T-cell (primary cell): ENCODE measurements at places on chromosomes 6 and 20.

GRCh38 chr6:104484626-104485025, 375.1 kb downstream of the HACE1 start:
- DNase-seq = no peak

DNA sequence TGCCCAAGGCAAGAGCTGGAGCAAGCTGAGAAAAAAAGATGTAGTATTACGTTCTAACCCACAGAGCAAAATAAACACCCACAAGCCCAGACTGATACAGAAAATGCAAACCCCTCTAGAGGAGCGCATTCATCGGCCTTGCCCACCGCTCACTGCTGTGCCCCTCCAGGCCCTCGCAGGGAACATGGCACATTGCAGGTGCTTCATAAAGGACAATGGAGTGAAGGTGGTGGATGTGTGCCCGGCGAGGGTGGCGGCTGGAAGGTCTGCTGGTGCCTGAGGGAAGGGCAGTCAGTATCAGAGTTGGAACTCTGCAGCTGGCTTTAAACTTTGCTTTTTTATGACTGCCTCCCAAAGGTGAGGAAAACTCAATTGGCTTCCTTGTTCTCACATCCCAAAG, 18.5 kb upstream of the IRF4 start:
- DNase-seq = no peak

DNA sequence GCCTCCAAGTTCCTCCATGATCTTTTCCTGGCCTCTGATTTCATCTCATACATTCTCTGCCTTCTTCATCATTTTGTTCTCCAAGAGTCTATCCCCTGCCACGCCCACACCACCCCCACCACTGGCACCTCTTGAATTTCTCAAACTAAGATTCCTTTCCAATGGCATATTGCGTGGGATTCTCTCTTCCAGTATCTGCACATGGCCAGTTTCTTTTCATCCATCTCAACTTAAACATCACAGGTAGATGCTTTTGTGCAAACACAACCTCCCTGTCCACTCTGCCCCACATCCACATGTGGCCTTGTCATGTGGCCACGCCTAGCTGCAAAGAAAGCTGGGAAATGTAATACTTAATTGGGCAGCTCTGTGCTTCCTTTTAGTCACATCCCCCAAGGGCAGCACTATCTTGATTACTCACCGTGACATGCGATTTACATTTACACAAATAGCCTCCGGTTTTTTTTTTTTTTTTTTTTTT, 33.4 kb upstream of the ZMYND8 start:
- no peak for DNase-seq

GRCh38 chr6:149480502-149481280, 4.1 kb downstream of the ZC3H12D start:
- DNase-seq = peak; percentile 47

GRCh38 chr20:8867038-8867740, 201.7 kb upstream of the PLCB4 start:
- DNase-seq = no peak

- no peak for DNase-seq
Measured at GRCh38 chr20:51514249-51514648, 28.3 kb downstream of the NFATC2 start.

DNA sequence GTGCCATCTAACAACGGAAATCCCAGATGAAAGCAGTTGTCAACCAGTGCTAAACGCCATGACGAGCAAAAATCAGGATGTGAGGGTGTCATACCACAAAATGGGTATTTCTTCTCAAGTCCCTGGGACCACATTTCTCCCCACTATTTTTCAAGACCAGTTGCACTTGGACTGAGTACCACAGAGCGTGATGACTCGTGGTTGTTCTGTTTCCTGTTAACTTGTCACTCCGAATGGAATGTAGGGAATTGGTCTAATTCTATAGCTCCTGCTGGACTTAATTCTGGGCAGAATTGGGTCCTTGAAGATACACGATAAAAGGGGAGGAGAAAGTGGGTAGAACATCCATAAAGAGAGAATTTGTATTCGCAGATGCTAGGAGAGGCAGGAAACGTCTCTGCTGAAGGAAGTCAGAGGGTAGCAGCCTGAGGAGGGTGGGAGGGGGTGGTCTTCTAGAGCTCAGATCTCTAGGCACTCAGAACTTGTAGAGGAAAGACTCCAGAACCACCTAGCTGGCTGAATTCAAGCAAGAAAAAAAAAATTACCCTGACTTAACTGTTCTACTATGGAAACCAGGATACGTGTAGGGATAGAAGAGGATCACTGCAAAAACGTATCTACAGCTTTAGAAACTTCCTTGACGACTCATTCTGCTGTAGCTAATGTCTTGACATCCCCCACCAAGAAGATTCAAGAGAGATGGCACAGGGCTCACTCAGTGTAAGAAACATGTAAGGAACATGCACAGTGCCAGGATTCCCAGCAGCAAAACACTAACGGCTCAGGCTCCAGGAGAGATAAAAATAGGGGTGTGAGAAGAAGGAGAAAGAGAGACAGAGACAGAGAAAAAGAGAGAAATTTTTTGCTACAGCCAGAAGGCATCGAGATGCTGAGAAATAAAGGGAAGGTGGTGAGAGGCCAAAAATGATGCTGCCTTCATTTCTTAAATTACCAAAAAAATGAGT, 494.7 kb downstream of the CD83 start:
- DNase-seq = no peak

- DNase-seq = no peak
Measured at GRCh38 chr20:34798871-34799270, 26.6 kb downstream of the NCOA6 start.

DNA sequence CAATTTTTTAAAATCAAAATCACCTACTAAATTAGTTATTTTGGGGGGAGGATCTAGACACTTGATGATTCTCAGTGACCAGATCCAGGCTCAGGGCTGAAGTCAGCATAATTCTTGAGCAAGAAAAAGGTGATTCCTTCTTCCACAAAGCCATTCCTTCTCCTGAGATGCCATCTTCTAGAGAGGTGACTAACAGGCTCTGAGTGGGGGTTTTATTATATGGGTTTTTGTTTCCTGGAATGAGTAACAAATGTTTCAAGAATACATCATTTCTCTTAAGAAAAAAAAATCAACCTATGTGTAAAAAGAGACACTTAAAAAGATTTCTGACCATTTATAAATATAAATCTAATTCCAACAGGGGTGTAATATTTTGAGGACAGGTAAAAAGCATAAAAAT, 154.3 kb downstream of the NFATC2 start:
- DNase-seq = no peak

DNA sequence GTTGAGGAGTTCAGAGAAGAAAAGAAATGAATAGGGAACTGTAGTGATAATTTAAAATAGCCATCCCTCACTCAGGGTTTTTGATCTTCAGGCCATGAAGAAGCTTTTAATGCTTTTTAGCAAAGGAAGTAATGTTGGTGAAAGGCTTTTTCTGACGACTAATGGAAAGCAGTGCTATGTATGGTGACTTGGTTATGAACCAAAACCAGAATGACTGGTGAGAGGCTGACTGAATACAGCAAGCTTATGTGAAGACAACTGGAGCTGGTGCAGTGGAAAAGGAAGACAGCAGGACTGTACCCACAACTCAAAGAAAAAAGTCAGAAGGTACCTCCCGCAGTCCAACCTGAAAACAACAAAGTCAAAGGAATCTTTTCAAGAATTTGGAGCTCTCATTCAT, 118.8 kb downstream of the PRDM1 start:
- no peak for DNase-seq

GRCh38 chr20:48880981-48881657, 40.4 kb upstream of the ARFGEF2 start:
- no peak for DNase-seq

DNA sequence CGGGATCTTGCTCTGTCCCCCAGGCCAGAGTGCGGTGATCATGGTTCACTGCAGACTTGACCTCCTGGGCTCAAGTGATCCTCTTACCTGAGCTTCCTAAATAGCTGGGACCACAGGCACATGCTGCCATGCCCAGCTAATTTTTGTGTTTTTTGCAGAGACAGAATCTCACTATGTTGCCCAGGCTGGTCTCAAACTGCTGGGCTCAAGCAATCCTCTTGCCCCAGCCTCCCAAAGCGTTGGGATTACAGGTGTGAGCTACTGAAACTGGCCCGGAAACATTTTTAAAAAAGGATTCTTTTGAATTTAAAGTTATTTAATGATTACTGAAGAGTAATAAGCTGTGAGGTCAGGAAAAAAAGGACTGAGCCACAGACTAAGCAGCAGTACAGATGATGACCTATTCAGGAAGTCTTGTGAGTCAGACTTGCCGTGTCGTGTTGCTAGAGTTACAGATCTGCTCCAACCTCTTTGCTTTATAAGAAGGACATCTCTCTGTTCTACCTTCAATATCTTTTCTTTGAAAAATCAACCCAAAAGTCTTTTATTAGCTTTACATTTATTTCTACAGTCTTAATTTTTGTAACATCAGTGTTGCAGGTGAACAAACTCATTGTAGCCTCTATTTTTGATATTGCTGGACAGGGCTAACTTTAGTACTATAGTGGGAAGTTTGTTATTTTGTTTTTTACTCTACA, 108.7 kb downstream of the NCOA3 start:
- DNase-seq = peak; percentile 4

GRCh38 chr6:43768983-43769525, 957 bp upstream of the VEGFA start:
- no peak for DNase-seq

- no peak for DNase-seq
Measured at GRCh38 chr6:144546807-144547206, 261.7 kb downstream of the UTRN start.

DNA sequence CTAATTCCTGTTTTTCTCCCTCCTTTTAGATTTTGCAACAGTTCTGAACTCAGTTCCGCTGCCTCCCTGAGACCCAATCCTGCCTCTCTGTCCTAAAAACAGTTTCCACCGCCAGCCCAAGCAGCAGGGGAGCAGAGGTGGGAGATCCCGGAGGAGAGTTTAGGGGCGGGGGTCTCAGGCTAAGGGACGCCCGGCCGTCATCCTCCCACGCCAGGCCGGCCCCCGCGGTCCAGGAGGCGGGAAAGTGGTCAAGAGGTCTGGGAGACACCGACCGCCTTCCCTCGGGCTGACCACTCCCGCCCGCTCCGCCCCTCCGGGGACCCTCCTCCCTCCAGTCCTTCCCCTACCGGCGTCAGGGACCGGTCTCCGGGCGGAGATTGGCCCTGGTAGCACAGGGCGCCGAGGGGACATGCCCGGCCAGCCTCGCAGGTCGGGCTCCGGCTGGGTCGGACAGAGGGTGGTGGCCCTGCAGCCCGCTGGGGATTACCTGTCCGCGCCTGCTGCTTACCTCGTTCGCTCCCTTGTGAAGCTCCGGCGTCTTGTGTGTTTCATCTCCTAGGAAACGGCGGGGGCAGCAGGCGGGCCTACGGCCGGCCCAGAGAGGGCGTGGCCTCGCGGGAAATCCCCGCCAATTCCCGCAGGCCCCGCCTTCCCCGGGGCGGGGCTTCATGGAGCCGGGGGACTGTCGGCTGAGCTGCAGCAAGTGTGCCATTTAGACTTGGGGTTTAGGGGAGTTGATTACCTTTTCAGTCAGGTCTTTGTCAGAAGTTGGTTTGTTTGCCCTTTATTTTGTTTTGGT, at the start of gene MAK:
Gene MAK, minus strand, starts transcription at position 545 of the 799 bp plus-strand sequence. CDS start 7,891 bp downstream, outside the sequence.
- peak; percentile 81 for DNase-seq

DNA sequence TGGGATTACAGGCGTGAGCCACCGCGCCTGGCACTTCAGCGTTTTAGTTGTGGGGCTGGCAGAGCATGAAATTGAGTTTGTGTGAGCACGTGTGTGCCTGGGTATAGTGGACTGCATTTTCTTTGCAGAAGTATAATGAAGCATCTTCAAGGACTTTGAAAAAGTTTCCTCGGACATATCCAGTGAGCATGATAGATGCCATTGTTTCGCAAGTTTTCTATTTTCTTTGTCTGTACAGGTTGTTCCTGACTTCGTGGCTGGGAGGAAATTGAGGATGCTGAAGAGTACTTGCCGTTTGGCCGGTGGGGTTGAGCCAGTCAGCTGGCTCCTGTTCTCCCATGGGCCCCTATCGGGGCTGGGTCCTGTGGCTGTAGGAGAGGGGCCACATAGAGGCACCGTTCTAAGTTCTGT, 55.9 kb downstream of the RREB1 start:
- DNase-seq = no peak

DNA sequence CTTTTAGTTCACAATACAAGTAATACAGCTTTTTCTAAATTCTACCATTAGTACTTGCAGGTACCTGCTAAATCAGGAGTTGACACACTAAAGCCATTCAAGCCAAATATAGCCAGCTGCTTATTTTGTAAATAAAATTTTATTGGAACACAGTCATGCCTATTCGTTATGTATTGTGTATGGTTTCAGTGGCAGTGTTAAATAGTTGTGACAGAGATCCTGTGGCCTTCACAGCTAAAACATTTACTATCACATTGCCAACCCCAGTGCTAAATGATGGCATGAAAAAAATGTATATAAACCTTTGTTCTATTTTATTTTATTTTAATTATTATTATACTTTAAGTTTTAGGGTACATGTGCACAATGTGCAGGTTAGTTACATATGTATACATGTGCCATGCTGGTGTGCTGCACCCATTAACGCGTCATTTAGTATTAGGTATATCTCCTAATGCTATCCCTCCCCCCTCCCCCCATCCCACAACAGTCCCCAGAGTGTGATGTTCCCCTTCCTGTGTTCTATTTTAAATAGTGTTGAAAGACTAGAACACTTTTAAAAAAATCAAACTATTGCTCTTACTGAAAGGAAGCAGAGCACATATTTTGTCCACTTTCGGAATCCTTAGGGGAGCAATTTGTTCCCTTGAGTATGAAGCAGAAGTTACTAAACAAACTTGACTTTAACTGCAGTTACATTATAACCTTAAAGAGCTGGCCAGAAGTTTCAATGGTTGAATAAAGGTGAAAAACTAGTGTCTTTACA, 115.7 kb downstream of the PRIM2 start:
- no peak for DNase-seq

DNA sequence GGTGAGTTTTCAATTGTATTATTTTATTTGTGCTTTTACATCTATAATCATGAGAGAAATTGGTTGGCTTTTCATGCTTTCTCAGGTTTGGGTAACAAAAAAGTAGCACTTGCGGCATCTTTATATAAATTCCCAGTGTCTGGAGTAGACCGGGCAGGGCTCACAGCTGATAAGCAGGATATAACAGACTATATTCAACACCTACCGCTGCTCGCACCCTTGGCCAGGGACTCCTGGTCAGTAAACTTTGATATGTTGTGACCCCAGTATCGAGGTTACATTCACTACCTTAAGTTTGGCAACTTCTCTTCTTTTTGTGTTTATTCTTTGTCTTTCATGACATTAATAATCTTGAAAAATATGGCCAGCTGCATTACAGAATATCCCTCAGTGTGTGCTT, 343.4 kb downstream of the TBC1D32 start:
- DNase-seq = no peak
